ENCODE measurements at places on chromosomes 5 and 9.
A peak's percentile ranks its signal among the peaks of the same experiment; 100 is the strongest.

DNA sequence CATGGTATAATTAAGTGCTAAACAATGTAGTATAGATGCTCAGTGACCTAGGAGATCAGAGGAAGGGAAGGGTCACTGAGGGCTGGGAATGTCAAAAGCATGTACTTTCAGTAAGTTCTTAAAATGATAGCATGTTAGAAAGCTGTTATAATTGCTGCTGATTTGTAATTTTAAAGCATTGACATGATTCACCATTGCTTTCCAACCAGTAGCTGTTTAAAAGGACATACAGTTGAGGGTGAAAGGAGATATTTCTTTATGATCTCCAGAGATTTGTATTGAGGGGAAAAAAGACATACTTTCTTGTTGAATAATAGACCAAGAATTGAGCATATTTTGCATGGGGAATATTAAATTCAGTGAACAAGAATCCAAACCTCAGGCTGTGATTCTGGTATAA is 1.2 kb upstream of the SLC1A3 start:
- no peak for DNase-seq

DNA sequence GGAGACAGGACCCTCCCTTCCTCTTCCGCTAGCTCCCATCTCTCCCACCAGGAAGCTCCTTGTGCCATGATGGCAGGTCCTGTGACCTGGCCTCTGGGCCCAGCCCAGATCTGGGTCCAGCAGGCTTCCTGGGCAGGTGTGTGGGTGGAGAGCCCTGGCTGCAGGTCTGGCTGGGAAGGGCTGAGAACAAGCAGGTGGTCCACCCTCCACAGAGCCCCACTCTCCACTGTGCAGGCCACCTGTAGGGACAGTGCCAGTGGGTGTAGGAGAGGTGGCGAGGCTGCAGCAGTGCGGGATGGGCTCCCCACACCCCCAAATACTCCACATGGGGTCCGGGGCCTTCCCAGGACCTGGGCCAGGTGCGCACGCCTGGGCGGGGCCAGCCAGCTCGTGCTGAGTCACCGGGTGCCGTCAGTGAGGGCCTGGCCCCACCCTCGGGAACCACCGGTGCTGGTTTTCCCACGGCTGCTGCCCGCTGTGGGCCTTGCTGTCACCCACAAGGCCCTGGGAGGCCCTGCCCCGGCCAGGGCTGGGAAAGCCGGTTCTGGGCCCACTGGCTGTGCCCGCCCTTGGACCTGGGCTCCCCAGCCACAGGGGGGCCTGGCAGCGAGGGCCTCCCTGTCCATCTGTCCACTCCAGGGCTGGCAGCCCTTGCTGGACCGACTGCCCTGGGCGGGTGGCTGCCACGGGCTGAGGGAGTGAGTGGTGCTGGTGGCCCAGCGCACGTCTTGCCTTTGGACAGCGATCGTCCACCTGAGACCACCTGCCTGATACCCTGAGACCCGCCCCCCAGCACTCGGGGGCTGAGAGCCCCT is 9.3 kb upstream of the NRARP start:
- DNase-seq = no peak

GRCh38 chr5:159695741-159696294 is 220.5 kb upstream of the ADRA1B start:
- no peak for DNase-seq

DNA sequence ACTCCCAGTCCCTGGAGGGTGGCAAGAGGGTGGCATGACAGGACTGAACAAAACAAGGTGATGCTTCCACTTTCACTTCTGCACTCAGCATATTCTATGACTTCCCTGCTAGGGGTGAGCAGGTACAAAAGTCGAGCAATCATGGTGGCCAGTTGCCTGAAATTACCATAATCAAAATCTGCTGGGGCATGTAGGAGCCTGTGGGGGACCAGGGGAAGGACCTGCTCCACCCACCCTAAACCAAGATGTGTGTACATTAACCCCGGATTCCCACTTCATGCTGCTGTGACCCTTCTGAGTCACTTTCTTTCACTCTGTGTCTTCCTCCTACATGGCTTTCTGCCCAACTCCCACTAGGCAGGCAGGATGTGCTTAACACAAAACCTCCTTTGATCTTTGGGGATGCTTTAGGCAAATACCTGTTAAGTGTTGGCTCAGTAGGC is 73.3 kb upstream of the PHF24 start:
- DNase-seq = no peak

DNA sequence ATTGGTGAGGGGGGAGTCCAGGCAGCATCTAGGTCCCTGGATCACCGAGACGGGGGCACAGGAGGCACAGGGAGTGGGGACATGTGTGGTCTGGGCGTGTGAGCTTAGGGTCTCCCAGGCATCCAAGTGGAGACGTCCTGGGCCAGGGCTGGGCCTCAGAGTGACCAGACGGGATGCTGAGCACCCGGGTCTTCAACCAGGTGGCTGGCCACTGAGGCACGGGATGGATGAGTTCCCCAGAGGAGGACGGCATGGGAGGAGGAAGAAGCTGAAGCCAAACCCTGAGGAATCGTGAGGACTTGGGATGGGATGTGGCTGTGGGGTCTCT is 88.0 kb downstream of the LMX1B start:
- DNase-seq = no peak

- DNase-seq = no peak
Measured at GRCh38 chr5:6188976-6189375, 189.4 kb downstream of the MED10 start.

DNA sequence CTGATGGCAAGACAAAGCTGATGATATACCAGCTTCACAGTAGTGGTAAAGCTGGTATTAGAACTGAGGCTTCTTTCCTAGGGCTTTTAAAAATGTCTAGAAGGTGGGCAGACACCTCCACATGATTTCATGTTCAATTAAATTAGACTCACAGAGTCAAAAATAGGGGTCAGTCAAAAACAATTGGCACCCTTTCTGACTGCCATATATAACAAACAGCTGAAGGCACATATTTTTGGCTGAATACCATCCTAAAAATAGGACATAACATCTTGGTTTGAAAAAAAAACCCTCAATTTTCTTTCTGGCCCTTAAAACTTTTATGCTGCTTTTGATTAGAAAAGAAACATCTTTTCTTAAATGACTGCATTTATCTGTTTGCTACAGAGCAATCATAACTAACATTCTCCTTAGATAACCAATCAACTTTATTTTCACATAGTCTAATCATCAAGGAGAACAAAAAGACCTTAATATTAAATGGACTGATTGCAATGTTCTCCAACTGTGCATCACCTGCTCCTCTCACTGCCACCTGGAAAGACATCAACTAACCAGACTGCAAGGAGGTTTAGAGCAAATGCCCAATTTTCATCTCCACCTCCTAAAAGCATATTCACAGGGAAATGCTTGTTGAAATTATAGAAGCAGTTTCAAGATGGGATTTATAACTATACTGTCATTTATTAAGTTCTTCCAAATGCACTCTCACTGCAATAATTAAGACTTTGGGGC is 3.2 kb downstream of the SGTB start:
- no peak for DNase-seq

DNA sequence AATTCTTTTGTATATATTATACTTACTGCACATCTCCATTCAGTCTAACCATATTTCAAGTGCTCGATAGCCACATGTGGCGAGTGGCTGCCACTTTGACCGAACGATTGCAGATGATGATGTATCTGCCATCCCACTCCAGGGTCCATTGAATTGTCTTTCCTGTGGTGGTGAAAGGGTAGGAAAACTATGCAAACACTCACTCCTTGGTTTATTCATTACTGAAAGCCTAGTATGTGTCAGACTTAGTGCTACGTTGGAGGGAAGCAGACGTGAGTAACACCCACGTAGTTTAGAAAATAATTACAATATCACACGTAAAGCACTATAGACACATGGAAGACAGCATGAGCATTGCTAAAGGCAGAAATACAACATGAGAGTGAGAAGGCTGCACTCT is 353.7 kb downstream of the CSNK1G3 start:
- DNase-seq = no peak

- no peak for DNase-seq
Measured at GRCh38 chr9:124531115-124531514, 23.9 kb upstream of the NR5A1 start.

GRCh38 chr5:139395844-139396640 is 1.1 kb upstream of the PROB1 start:
- no peak for DNase-seq

- no peak for DNase-seq
Measured at GRCh38 chr5:60993425-60993824, 48.4 kb downstream of the NDUFAF2 start.

DNA sequence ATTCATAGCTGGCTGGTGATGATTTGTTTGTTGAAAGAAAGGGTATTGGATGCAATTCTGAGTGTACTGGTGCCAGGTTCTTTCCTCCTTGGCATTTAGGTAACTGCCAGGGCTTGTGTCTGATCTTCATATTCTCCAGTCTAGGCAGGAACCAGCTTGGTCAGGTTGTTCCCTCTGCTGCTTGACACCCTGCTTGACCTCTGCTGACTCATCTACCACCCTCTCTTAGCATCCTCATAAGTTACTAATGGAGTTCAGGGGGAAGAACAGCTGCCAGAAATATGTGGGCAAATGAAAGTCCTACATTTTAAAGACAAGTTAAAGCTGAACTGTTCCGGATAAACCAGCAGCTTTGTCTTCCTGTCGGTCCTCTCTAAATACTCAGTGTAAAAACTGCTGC is 116.1 kb upstream of the TNC start:
- no peak for DNase-seq

DNA sequence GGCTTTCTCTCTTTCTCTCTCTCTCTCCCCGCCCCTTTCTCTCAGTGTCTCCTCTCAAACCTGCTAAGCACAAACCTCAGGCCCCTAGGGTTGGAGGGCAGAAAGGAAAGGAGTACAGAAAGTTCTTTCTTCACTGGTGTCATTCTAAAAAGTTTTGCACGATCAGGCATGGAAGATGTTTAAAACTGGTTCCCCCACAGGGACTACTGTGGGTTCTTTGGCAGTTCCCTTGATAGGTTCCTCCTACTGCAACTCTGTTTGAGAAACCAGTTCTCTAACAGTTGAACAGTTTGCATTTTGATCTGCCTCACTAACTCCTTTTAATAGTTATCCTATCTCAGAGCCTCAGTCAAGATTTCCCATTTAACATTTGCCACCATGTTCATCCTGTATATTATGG is 82.9 kb downstream of the CDO1 start:
- no peak for DNase-seq

DNA sequence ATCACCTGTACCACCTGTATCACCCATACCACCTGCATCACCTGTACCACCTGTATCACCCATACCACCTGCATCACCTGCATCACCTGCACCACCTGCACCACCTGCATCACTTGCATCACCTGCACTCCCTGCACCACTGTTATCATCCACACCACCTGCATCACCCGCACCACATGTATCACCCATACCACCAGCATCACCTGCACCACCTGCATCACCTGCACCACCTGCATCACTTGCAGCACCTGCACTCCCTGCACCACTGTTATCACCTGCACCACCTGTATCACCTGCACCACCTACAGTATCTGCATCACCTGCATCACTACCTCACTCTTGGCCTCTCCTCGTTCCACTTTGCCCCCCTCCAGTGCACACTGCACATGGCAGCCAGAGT is 63.2 kb upstream of the CKMT2 start:
- no peak for DNase-seq

DNA sequence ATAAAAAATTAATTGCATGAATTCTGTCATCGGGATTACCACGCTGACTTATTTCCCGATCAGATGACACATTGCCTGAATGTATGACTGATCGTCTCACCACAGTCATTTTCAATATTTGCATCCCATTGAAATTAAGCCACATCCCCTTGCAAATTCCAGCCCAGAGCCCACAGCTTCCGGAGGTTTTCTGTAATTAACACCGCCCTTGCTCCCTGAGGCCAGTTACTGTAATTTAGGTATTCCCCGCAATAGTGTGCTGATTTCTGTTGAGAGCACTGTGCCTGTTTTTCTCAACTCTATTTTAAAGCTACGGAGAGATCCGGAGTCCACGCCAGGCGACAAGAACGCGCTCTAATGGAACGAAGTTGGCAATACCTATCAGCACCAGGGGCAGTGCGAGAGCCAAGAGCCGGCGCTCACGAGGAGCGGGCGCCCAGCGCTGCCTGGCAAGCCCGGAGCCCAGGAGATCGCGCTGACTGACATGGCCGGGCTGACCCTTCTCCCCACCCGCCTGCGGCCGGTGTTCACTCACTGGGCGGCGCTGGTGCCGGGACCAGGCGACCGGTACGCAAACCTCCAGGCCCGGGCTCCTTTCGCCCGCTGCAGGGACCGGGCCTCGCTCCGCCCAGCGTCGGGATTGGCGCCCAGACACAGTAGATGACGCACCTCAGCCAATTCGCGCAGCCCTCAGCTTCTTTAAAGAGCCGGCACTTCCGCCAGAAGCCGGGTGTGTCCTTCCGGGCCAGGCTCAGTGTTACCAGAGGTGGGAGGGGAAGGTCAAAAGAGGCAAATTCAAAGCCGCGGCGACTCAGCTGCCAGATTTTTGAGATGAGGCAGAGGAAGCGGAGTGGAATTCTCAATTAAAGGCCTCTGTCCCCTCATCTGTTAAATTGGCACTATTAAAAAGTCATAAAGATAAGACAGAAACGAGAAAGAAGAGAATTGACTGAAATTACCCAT is at the start of gene PLGRKT:
Gene PLGRKT (minus strand): TSS at position 672 of the 963 bp plus-strand sequence. CDS start 5,948 bp downstream, outside the sequence.
- peak; percentile 83 for DNase-seq

DNA sequence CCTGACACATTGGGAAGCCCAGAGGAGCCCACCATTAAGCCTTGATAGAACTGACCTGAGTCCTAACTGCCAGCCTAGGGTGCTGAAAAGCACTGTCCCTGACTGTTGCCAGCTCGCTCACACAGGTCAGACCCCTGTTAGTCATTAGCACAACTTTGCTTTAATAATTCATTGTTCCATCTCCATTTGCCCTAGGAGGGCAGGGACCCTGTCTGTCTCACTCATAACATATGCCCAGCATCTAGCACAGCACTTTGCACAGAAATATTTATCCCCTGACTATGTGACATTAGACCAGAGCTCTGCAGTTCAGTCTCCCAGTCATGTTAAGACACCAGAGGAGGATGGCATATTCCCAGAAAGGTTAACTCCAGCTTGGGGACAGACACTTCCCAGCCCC is 61.8 kb upstream of the STXBP1 start:
- DNase-seq = no peak

- DNase-seq = no peak
Measured at GRCh38 chr9:135516132-135516860, 4.9 kb upstream of the LCN1 start.

GRCh38 chr5:103035701-103036100 is 84.2 kb downstream of the GIN1 start:
- DNase-seq = no peak

GRCh38 chr9:98255061-98255577 is 330 bp downstream of the TBC1D2 start:
- peak; percentile 5 for DNase-seq

- no peak for DNase-seq
Measured at GRCh38 chr5:32639943-32640342, 54.6 kb downstream of the SUB1 start.

- no peak for DNase-seq
Measured at GRCh38 chr5:158739951-158740757, 359.6 kb downstream of the EBF1 start.

GRCh38 chr5:168086104-168086610 is 205.3 kb upstream of the WWC1 start:
- no peak for DNase-seq

GRCh38 chr5:154071799-154072413 is 33.1 kb downstream of the MFAP3 start:
- no peak for DNase-seq

- no peak for DNase-seq
Measured at GRCh38 chr5:2199697-2200096, 317.0 kb upstream of the IRX4 start.
